ENCODE measurements at places on chromosomes 1 and 21.

DNA sequence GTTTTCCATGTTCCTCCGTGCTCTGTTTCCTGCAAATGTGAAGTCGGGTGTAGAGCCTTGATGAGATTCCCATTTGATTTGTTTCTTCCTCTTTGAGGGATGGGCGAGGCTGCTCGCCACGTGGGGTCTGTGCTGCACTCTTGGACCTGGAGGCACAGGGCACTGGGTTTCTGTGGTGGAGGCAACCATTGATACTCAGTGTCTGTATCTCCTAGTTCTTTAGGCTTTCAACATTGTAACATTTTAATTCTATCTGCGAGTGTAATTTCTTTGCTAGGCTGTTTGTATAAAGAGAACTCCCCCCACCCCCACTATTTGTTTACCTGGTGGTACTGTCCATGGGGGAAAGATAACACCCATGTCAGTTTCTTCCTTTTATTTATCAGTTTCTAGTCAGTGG, 52.3 kb downstream of the GALNT2 start:
- no peak for DNase-seq

DNA sequence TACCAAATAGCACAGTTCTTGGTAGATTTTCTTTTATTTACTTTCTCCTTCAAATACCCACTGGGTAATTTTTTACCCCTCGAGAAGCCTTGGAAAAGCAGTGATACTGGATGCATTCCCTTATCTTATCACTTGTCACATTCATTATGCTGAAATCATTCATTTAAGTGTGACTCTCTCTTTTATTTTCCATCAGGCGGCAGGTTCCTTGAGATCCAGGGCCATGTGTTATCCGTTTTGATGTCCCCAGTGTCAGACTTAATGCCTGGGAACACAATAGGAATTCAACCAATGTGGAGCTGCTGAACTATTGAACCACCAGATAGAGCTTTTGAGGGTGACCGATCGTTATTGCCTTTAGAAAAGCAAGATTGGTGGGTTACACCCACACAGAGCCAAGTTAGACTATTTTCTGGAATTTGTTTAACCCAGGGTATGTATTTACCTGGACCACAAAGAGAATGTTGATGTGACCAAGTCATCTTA, 51.5 kb upstream of the ATP5PO start:
- peak; percentile 94 for DNase-seq

- no peak for DNase-seq
These were observed 29.6 kb upstream of the PLA2G4A start for GRCh38 chr1:186798960-186799688.

GRCh38 chr1:232145768-232146167, 484.2 kb downstream of the SIPA1L2 start:
- no peak for DNase-seq
